Esophagus squamous epithelium (tissue), 5 donors: ENCODE measurements at places on chromosomes 5 and 9.

- no peak for DNase-seq
These were observed 75.8 kb downstream of the F2RL2 start for GRCh38 chr5:76547242-76547890.

GRCh38 chr5:62144401-62145022, 161.5 kb upstream of the KIF2A start:
- DNase-seq: no peak

GRCh38 chr9:89978185-89978584, 373.4 kb downstream of the GADD45G start:
- DNase-seq: no peak

DNA sequence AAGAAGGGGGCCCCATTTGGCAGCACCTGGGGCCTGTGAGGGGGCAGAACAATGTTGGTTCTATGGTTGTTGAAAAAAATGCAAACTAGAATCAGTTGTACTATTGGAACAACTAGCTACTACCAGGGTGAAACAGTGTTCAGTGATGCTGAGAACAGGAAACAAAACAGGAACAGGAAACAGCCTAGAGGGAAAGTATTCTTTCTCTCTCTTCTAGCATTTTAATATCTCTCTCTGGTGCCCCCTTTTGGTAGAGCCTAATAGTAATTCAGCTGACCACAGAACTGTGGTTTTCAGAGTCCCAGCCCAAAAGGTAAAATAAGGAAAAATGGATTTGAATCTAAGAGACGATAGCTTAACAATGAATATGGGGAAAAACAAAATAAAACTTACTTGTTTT, 138.0 kb upstream of the KCNN2 start:
- DNase-seq: no peak

DNA sequence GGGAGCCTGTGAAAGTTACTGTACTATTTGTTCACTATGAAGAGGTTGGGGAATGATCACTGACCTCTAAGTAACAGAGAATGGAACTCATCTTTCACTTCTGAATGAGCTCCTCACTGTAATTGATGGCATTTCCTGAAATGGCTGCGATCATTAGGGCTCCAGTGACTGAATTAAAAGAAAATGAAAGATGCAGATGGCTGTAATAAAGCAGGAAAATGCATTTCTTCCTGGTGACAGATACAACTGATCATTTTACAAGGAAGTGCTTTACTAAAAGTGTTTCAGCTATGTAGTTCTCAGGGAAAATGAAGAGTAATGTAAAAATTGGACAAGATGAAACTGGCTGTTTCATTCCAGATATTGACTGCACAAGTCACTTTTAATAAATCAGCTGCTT, 1200.6 kb upstream of the NUDT12 start:
- DNase-seq: no peak

DNA sequence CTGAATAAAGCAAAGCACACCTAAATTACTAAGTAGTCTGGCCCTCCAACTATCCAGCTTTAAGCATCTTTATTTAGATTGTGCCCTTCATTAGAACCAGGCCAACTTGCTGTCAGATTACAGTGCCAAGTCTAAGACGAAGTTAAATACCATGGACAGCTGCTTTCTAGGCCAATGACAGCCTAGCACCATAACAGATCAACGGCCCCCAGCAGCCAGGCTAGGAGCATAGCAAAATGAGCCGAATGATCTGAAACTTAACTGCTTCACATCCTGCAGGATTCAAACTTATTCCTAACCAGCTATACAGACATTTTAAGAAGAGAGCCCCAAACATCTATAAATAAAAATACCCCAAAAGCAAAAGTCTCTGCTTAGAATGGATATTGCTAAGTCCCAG, 6.8 kb downstream of the SLC24A2 start:
- DNase-seq: no peak
